ENCODE measurements at places on chromosomes 5 and 9.
A peak's percentile ranks its signal among the peaks of the same experiment; 100 is the strongest.

DNA sequence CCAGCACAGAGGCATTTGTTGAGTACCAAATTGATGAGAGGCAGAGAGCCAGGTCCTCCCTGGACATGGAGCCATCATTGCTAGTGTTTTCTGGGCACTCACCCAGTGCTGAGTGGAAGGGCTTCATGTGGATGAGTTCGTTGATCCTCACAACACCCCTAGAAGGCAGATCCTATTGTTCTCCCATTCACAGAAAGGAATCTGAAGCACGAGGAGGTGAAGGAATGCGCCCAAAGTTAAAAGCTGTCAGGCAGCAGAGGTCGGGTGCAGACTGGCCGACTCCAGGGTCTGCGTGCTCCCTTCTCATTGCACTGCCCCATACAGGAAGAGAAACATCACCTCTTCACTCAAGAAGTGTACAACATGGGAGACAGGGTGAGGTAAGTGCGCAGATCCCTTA lies 153.5 kb upstream of the TNPO1 start:
- no peaks in the 10 kb centered on the region for H3K27me3 ChIP-seq
- no peaks in the 10 kb centered on the region for H3K36me3 ChIP-seq
- DNase-seq, result no peak
- H3K4me3 ChIP-seq, result no peak overlapping the region
- no peak overlapping the region for H3K27ac ChIP-seq

DNA sequence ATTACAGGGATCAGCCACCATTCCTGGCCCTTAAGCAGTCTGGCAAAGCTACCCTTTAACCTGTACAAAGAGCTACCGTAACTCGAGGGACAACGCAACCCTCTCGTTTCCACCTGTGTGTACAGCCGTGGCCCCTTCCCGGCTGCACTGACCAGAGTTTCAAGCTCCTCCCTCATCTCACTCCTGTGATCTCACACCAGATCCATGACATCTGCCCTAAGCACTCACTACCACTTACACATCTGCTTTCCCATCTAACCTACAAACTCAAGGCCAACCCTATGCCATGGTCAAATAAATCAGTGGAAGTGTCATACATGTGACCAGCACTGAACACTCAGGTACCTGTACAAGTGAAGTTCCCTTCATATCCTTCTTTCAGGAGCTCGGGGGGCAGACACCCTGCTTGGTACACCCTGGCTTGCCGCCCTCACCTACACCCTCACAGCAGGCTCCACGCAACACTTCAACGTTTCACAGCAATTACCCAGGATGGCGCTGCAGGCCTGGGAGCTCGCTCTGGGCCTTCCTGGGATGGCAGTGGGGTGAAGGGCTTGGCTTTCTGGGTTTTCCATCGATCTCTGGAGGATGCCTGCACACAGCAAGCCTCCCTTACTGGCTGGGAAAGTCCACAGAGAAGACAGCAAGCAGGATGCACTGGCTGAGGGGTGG lies 61.7 kb downstream of the PRRT1B start:
- H3K4me3 ChIP-seq, result no peak overlapping the region
- peaks cover 37% of the 10 kb centered on the region for H3K4me1 ChIP-seq
- H3K36me3 ChIP-seq, result peaks cover 58% of the 10 kb centered on the region
- no peaks in the 10 kb centered on the region for H3K27me3 ChIP-seq
- no peak for DNase-seq

- H3K27ac ChIP-seq, result no peak overlapping the region
- no peak overlapping the region for H3K4me3 ChIP-seq
- H3K4me1 ChIP-seq, result no peaks in the 10 kb centered on the region
- peaks cover 57% of the 10 kb centered on the region for H3K27me3 ChIP-seq
Measured at GRCh38 chr5:88700121-88700520, 182.9 kb downstream of the MEF2C start.

- no peak for DNase-seq
- H3K36me3 ChIP-seq, result no peaks in the 10 kb centered on the region
- H3K27ac ChIP-seq, result no peak overlapping the region
- no peak overlapping the region for H3K4me3 ChIP-seq
- H3K27me3 ChIP-seq, result no peaks in the 10 kb centered on the region
Measured at GRCh38 chr9:7788772-7789171, 10.8 kb downstream of the DMAC1 start.

GRCh38 chr5:148831590-148832565 lies 5.5 kb downstream of the ADRB2 start:
- peak overlapping the region; percentile 75 for H3K4me3 ChIP-seq
- H3K36me3 ChIP-seq, result no peaks in the 10 kb centered on the region
- H3K27ac ChIP-seq, result peak overlapping the region; percentile 58
- DNase-seq, result no peak

DNA sequence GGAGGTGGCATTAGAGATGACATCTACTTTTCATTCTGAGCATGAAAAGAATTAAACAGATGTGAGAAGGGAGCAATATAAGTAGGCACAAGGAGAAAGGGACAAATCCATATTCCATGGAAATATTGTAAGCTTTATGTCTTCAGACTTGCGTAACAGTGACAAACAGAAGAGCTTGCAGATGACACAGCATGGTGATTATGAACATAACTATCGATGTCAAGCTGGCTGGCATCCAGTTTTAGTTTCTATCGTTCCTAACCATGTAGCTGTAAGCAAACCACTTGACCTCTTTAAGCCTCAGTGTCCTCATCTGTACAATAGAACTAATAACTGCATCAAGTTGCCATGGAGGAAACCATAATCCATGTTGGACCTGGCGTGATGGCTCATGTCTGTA lies 246.7 kb upstream of the ADRA1B start:
- no peaks in the 10 kb centered on the region for H3K36me3 ChIP-seq
- no peak for DNase-seq
- no peak overlapping the region for H3K4me3 ChIP-seq

DNA sequence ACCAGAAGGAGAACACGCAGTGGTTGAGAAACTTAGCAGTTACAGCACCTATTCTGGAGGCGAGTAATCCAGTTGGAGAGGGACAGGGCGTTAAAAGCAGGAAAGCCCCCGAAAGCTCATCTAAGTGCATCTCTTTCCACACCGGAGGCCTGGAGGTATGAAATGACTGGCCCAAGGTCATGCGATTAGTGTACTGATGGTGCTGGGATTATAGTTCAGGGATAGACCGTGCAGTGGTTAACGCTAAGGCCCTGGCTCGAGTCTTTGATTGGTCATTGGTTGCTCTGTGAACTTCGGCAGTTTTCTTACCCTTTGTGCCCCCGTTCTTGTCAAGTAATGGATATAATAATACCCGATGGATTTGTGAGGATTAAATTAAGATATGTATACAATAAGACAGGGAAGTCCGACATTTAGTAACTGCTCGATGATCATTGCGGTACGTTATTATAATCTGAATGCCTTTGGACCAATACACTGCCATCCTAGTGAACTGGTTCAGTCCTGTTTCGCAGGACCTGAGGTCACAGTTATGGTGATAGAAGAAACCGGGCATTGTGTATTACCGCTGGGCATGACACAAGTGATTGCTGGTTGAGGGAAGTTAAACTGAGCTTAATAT lies 960 bp downstream of the CANX start:
- peak overlapping the region; percentile 89 for H3K27ac ChIP-seq
- H3K4me1 ChIP-seq, result peaks cover 52% of the 10 kb centered on the region
- no peaks in the 10 kb centered on the region for H3K27me3 ChIP-seq
- H3K4me3 ChIP-seq, result peak overlapping the region; percentile 98
- DNase-seq, result no peak

GRCh38 chr5:74063821-74064220 lies 437.8 kb downstream of the ARHGEF28 start:
- H3K4me1 ChIP-seq, result no peaks in the 10 kb centered on the region
- no peaks in the 10 kb centered on the region for H3K36me3 ChIP-seq
- no peaks in the 10 kb centered on the region for H3K27me3 ChIP-seq
- H3K27ac ChIP-seq, result no peak overlapping the region
- H3K4me3 ChIP-seq, result no peak overlapping the region

DNA sequence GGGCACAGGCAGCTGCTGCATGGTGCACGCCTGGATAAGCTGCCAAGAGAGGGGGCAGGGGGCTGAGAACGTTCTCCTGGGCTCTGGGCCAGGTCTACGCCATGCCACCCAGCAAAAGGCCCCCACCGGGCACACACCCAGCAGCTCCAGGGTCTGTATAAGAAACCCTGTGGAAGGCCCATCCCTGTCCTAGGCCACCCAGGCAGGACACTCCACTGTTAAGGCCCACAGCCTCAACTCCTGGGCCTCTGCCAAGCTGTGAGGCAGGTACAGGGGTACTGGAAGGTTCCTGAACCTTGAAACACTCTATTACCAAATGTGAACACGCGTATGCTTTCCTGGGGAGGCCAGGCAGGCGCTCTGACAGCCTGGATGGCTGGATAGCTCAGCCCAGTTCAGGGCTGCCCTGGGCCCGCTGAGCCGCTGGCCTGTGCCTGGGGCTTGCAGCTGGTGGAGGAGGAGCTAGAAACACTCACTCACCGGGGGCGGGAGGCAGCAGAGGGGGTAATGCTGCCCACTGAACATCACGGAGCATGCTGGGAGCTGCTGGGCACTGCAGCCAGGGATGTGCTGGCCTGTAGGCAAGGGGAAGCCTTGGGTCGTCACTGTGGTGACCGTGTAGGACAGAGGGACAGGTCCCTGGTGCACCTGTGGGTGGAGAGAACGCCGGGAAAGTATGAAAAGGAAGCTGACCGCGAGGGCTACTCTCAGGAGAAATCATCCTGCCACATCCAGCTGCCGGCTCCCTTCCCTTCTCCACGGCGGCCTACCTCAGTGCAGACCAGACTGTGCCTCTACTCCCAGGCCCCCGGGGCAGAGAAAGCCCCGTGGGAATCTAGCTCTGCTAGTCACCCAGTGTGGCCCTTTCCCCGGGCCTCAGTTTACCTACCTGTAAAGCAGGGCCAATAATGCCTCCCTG lies 6.0 kb downstream of the RNF44 start:
- H3K4me3 ChIP-seq, result no peak overlapping the region
- no peaks in the 10 kb centered on the region for H3K27me3 ChIP-seq
- peaks cover 48% of the 10 kb centered on the region for H3K4me1 ChIP-seq
- H3K27ac ChIP-seq, result peak overlapping the region; percentile 55

DNA sequence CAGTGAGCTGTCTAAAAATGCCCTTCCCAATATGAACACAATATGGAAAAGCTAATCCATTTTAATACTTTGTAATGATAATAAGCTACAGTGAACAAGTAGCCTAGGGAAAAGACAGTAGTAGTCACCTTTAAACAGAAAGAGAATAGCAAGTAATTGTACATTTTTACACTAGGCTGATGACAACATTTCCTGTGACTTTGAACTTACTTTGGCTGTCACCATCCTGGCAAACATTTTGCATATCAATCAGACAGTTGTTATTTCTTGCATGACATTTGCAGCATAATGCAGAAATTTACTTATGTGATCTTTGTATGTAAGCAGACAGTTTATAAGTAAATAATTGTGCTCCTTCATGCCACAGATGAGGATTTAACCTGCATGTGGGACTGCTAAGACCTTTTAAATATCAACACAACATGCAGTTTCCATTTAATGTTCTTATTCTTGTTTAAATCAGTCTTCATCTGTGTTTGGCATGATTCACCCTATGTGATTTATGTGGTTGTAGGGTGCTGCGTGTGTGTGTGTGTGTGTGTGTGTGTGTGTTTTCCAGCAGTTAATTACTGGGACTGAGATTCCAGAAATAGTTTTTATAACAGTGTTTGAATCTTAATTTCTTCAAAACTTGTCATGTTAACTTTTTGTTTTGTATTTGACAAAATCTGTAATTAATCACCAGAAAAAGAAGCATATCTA lies 997.1 kb upstream of the ARRDC3 start:
- H3K36me3 ChIP-seq, result no peaks in the 10 kb centered on the region
- no peaks in the 10 kb centered on the region for H3K27me3 ChIP-seq
- no peak for DNase-seq

GRCh38 chr5:18105449-18105848 lies 471.2 kb downstream of the TAF11L14 start:
- no peak overlapping the region for H3K27ac ChIP-seq
- DNase-seq, result no peak
- no peak overlapping the region for H3K4me3 ChIP-seq
- no peaks in the 10 kb centered on the region for H3K4me1 ChIP-seq
- no peaks in the 10 kb centered on the region for H3K27me3 ChIP-seq

DNA sequence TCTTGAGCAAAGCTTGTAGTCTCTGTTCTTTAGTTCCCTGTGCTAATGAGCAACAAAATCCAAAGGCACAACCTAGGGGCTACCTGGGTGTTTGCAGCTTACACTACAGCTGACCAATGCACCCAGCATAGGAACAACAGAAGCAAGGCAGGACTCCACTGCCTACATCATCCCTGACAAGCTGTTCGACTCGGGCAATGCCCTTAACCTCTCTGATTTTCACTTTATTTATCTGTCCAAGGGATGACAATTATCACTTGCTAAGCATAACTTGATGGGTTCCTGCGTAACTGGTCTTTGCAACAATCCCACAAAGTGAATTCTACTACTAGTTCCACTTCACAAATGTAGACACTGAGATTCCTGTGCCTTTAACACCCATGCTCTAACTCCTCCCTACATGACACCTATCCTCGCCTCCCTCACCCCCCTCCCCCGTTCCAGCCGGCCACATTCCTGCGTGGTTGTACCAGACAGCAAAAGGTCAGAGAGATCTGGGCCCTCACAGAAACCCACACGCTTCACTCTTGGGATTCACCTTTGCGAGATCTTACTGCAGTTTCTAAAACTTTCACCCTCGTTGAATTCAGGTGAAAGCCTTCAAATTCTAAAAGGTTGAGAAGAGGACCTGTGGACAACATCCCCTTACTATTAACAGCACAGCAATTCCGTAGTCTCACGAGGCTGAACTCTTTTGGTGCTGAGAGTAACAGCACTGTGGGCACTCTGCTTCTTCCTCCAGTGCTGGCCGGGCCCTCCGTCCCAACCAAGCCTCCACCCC lies 995 bp downstream of the IPPK start:
- peaks cover 45% of the 10 kb centered on the region for H3K4me1 ChIP-seq
- no peaks in the 10 kb centered on the region for H3K27me3 ChIP-seq
- peaks cover 6% of the 10 kb centered on the region for H3K36me3 ChIP-seq

DNA sequence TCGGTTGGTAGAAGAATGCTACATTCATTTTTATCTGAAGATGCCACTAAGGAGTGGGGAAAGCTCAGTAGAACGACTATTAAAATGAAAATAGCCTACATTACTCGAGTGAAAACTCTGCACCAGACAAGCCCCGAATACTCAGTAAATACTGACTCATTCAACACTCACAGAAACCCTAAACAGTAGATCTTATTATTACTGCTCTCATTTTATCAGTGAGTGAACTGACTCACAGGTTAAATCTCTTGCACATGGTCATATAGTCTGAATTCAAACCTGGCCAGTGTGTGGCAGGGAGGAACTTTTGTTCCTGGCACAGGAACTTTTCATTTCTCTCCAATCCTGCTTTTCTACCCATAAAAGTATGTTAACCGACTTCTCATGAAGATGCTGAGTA lies 9.6 kb upstream of the PAPPA start:
- no peaks in the 10 kb centered on the region for H3K27me3 ChIP-seq
- no peak overlapping the region for H3K4me3 ChIP-seq
- H3K27ac ChIP-seq, result no peak overlapping the region
- no peaks in the 10 kb centered on the region for H3K36me3 ChIP-seq
- no peaks in the 10 kb centered on the region for H3K4me1 ChIP-seq
